ENCODE measurements at places on chromosomes 12 and 14.

DNA sequence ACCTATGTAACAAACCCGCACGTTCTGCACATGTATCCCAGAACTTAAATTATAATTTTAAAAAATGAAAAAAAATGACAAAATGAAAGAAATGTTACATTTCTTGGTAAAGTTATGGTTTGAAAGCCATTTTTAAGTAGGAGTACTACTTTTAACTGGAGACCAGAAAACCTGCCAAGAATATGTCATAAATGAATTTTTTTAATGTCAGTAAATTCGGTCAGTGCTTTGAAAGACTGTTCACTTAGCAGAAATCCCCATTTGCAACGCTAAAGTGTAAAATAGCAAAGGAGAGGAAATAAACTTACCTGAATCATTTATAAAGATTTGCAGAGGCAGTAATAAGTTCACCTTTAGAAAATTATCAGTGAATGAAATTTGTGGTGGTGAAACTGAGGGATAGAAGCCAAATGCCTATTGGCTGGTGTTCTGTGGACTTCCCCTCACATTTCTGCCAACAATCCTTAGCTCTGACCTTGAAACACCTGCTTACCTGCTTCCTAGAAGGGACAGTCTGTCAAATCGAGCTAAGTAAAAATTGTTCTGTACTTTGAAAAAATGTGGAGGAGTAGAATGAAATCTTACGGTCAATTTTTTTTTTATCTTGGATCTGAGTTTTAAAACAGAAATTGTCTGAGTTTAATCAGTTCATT lies 714.2 kb downstream of the SLC6A15 start:
- no peak for DNase-seq

DNA sequence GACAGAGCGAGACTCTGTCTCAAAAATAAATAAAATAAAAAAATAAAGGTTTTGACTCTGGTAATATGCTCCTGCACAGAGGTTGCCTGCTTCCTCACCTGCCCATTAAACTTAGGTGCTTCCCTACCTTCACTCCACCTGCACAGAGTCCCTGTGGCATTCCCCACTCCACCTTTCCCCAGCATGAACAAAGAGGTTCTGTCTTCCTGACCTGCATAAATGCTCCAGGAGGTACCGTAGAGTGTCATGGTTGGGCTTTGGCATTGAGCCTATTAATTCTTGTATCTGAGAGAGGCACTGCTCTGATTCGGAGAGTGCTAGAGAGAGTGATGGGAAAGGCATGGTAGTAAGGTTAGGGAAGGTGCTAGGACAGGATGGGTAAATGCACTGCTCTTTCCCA lies 6.3 kb downstream of the ARHGAP9 start:
- DNase-seq, result no peak

DNA sequence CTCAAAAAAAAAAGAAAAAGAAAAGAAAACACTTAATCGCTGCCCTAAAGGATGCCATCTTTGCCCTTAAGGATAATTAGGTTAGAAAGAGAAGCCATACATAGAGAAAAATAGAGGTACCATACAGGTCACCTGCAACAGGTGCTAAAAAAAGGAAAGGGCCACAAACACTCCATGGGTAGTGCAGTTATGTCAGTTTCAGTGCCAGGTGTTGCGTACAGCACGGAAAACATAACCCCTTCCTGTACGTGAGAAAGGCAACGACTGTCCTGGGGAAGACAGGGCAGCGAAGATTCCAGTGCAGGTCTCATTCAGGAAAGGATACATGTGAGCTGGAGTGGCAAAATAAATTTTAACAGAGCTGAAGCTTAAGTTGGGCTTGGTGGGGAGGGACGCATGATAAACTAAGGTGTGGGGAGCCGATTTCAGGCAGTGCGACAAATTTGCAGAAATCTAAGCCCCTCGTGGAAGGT lies 553 bp upstream of the DAZAP2 start:
- DNase-seq, result no peak

DNA sequence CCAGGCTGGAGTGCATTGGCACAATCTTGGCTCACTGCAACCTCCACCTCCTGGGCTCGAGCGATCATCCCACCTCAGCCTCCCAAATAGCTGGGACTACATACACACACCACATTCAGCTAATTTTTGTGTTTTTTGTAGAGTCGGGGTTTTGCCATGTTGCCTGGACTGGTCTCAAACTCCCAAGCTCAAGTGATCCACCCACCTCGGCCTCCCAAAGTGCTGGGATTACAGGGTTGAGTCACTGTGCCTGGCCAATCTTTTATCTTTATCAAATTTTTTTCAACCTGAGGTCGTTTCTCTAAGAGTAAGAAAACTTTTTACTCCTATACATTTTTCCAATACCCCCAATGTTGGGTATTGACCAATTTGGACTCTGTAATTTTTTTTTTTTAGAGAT lies 40.0 kb upstream of the NAP1L1 start:
- DNase-seq, result no peak

GRCh38 chr12:110023059-110023980 lies 24.1 kb downstream of the ANKRD13A start:
- no peak for DNase-seq

DNA sequence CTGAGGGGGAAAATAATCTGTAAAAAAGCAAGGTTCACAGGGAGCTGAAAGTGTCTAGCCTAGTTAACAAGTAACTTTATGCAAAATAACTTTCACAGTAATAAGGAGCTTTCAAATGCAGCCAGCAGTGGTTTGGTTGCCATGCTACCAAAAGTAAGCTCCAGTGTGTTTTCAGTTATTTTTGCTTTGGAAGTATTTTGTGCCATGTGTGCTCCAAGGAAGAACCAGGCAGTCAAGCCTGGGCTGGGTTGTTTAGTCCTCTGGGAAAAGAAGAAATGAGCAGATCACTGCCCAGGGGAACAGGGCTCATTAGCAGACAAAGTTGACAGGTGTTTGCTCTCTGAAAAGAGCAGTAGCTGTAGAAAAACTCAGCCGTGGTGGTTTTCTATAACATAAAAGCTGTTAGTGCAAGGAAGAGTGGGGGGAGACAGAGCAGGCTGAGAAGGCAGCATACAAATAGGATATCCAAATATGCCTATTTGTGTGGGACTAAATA lies 92.8 kb upstream of the TMTC2 start:
- DNase-seq, result no peak
